ENCODE measurements at places on chromosomes 11 and 22.
A peak's percentile ranks its signal among the peaks of the same experiment; 100 is the strongest.

- DNase-seq: peak; percentile 4
Observed at GRCh38 chr11:112658431-112658878, 302.8 kb upstream of the NCAM1 start.

DNA sequence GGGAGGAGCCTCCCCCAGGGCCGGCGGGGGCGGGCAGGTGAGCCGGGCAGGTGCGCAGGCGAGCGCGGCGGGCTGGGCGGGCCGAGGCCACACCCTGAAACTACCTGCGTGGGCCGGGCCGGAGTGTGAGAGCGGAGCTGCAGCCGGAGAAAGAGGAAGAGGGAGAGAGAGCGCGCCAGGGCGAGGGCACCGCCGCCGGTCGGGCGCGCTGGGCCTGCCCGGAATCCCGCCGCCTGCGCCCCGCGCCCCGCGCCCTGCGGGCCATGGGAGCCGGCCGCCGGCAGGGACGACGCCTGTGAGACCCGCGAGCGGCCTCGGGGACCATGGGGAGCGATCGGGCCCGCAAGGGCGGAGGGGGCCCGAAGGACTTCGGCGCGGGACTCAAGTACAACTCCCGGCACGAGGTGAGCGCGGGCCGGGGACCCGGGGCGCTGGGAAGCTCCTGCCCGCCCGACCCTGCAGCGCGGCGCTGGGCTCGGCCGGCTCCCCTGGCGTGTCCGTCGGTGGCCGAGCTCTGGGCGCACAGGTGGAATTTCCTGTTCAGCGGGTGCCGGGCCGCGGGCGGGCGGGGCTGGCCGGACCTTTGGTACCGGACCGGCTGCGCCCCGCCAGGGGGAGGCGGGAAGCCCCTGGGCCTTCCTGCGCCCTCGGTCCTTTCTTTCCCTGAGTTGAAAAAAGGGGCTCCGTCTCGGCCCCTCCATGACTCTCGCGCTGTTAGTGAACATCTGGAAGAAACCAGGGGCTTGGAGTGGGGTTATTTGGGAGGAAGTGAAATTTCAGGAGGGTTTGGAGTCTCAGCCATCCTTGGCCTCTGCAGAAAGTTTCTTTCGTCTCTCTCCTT lies at the start of gene ST14:
TSS of gene ST14 (plus strand) at position 126 of the 841 bp plus-strand sequence. CDS start at position 324, 198 bp downstream.
- no peak for DNase-seq

DNA sequence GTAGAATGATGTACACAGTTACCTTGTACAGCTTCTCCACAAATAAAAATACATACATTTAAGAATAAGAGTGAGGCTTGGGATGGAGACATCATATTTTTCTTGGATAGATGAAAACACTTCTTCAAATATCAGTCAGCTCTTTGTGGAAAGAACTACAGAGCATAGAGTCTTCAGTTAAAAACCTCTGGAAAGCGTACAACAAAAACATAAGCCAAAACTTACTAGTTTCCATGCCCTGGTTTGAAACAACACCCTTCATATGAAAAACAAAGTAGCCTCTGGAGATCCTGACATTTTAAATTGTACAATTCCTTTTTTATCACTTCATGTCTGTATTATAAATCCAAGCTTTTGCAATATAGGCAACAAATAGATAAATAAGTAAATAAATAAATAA lies 7.0 kb upstream of the CEP126 start:
- no peak for DNase-seq

DNA sequence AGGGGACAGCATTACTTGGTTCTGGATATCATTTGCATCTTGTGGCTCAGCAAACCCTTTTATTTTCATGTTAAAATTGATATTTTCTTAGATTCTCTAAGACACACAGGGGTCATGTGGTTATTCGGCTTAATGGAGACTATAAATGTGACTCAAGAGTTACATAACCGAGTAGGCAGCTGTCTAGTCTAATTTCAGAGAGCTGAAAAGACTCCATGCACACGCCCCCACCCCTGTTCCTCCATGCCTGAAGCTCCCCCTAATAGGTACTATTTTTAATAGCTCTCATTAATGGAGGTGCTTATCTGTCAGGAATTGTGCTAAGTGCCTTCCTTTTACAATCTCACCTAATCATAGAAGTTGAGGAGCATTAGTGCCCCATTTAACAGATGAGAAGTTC lies 189.2 kb upstream of the ARHGAP20 start:
- no peak for DNase-seq

- DNase-seq: no peak
Observed at GRCh38 chr11:10492084-10492483, 37.0 kb downstream of the AMPD3 start.

GRCh38 chr11:125593114-125593820 lies 615 bp downstream of the STT3A start:
- peak; percentile 47 for DNase-seq

DNA sequence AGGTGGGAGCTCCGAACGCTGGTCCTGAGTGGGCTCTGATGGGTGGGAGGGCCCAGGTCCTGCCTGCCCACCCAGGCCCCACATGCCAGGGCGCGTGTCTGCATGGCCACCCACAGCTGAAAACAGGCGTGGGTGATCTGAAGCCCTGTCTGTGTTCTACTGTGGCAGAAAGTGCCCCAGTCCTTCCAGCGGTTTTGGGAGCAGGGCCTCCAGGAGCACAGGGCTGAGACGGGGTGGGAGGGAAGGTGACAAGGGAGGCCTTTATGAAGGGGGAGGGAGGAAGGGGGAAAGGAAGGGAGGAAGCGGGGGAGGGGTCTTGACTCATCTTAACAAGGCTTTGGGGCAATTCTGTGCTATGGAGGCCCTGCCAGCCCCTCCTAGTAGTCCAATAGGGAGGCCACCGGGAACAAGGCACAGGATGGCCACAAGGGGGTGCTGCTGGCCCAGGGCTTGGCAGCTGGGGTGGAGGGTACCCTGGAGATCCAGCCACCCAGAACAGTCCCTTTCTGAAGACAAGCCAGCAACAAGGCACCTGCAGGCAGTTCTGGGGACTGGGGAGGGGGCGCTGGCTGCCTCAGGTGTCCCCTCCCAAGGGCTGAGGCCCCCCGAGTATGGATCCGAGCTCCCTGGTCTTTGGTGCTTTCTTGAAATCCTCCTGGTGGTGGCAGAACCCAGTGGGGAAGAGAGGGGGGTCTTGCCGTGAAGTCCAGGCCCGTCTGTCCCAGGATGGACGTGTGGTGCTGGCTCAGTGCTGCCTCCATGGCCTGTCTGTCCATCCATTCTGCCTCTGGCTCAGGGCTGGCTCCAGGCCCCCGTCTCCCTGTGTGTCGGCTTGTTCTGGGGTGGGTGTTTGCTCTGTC lies 6.3 kb upstream of the FADS3 start:
- DNase-seq: peak; percentile 53

DNA sequence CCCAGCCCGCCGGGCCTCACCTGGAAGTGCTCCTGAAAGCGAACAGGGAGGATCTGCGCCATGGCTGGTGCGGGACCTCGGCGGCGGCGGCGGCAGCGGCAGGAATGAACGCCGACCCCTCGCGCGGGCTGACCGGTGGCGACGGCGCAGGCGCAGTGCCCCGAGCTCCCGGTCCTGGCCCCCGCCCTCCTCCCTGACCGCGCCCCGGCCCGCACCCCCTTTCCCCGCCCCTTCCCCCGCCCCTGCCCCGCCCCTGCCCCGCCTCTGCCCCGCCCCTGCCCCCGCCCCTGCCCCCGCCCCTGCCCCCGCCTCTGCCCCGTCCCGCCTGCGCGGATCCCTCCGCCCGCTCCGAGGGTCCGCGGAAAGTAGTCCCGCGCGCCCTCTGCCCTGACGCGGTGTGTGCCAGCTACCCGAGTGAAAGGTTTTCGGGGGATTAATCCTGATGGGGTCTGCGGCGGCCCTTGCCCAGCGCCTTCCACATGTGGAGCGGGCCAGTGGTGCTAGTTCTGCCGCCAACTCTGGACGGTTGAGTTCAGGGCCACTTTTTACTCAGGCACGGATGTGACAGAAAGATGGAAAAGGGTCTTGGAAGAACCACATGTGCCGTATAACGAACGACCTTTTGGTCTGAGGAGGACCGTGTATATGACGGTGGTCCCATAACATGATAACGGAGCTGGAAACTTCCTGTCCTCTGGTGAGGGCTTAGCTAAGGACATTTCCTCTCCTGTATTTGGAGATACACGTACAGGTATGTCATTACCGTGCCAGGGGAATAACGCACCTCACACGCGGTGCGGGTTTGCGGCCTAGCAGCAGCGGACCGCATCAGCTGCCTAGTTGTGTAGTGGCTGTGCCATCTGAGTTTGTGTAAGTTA lies at the start of gene CLTCL1:
TSS of gene CLTCL1 (minus strand) at position 140 of the 878 bp plus-strand sequence. CDS start at position 62, 78 bp downstream.
- DNase-seq: peak; percentile 29

DNA sequence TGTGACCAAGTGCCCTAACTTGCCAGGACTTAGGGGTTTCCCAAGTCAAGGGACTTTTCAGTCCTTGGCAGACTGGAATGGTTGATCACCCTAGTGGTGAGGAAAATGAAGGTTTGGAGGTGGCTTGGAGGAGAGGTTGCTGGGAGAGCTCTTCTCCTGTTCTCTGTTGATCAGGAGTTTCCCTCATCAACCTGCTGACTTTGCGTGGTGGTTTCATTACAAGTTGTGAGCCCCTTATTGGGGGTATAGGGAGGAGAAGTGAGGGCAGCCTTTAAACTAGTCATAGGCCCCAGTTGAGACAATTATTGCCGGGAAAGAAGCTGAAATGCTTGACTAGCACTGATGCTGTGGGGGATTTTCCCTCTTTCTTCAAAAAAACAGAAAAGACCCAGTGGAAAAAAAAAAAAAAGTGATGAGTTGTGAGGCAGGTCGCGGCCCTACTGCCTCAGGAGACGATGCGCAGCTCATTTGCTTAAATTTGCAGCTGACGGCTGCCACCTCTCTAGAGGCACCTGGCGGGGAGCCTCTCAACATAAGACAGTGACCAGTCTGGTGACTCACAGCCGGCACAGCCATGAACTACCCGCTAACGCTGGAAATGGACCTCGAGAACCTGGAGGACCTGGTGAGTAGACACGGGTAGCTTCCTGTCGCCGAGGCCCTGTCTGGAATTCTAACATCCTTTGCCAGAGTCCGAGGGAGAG lies at the start of gene CXCR5:
TSS of gene CXCR5 (plus strand) at position 525 of the 704 bp plus-strand sequence. CDS start at position 575, 50 bp downstream.
- DNase-seq: peak; percentile 52

DNA sequence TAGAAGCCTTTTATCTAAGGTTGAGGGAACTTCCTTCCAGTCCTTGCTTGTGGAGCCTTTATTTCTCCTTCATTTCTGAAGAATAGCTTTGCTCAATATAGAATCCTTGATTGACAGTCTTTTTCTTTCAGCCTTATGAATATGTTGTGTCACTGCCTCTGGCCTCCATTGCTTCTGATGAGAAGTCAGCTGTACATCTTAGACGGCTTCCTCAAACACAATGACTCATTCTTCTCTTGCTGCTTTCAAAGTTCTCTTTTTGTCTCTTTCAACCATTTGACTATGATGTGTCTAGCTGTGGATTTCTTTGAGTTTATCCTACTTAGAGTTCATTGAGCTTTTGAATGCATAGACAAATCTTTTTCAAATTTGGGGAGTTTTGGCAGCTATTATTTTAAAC lies 893.2 kb downstream of the BRD1 start:
- DNase-seq: no peak
